ENCODE measurements at places on chromosomes 13 and 19. TPM values are rescaled to one million over a fixed set of nuclear protein-coding genes. Genes with fewer than 3 reads are reported as not detected.
A peak's percentile ranks its signal among the peaks of the same experiment; 100 is the strongest.

DNA sequence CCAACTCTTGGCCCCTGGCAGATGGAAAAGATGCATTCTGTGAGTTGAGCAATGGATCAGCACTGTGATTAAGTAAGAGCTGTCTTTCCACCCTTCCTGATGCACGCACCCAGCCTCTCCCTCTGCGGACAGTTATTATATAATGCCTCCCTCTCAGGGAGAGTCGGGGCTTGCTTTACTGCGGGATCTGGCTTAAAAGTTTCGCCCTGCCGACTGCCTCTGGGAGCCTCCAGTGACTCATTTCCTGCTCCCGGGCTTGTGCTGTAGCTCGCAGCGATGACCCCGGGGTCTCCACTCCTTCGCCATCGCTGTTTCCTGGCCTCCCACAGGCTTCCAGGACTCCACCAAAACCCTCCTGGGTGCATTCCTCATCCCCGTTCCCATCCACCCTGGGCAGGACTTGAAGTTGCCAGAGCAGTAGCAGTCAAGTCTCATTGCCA lies 107.4 kb upstream of the SLC7A1 start:
- DNase-seq = peak; percentile 83

Gene APLP1
- 0.95 TPM for polyA plus RNA-seq

- no peak for DNase-seq
These were observed 78.8 kb downstream of the RAP2A start for GRCh38 chr13:97512732-97513131.

GRCh38 chr19:55146078-55146704 lies 2.8 kb downstream of the TNNT1 start:
- no peak for DNase-seq

Gene IL11
- 1.6 TPM for polyA plus RNA-seq

- DNase-seq = no peak
These were observed 274.5 kb downstream of the DCT start for GRCh38 chr13:94204946-94205345.

DNA sequence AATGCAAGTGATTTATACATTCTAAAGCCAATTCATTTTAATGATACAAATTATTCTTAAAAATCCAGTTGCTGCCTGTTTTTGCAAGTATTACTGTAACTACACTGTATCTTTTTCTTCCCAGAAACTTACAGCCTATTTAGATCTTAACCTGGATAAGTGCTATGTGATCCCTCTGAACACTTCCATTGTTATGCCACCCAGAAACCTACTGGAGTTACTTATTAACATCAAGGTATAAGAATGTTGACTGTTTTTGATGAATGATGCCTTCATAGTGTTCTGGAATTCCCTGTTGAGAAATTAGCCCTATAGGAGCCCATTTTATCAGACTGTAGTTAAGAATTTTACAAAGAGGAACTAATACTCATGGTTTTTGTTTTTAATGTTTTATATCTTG lies 25.0 kb downstream of the ITM2B start:
- no peak for DNase-seq

DNA sequence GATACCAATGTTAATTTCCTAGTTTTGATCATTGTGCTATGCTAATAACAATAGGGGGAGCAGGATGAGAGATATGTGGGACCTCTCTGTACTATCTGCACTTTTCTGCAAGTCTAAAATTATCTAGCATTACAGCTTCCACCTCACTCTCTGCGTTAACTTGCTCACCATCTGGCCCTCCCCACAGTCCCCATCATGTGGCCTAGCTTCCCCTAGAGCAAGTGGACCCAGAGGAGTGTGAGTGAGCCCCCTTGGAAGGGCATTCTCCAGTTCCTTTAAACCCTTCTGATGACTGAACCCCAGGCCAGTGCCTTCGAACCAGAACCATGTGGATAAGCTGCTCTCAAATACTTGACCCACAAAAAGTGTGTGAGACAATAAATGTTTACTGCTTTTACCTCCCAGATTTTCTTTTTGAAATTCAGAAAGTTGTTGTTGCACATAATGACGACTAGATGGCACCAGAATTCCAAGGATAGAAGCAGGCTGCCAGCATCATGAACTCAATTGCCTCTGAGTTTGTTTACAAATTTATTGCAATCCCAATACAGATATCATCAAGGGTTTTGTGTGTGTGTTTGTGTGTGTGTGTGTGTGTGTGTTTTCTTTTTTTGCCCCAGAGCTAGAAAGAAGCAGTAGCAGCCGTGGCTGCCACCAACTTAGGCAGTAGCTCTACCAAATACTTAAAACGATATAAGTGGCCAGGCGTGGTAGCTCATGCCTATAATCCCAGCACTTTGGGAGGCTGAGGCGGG lies 49.0 kb upstream of the ZNF780A start:
- DNase-seq = no peak

DNA sequence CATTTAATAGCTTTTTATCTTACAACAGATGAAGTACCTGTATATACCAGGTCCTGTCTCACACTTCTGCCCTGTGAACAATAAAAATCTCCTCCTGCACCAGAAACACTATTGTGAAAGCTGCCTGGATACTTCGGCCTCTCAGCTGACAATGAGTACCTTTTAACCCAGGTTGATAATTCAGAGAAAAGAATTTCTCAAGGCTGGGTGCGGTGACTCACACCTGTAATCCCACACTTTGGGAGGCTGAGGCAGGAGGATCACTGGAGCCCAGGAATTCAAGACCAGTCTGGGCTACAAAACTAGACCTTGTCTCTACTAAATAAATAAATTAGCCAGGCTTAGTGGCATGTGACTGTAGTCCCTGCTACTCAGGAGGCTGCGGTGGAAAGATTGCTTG lies 65.3 kb upstream of the TM9SF2 start:
- DNase-seq = no peak

Gene ZNF225
- 1.6 TPM for polyA plus RNA-seq

DNA sequence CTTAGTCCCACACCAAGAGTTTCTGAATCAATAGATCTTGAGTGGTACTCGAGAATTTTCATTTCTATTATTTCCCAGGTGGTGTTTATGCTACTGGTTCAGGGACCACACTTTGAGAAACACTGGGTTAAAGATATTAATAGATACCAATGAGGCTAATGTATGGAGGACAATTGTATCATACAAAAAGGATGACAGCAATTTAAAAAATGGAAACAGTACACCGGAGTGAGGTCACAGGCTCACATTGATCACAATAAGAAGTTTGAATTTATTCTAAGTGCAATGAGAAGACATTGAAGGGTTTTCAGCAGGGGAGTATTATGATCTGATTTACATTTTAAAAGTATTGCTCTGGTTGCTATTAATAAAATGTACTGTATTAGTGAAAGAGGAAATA lies 488.3 kb downstream of the PCDH17 start:
- no peak for DNase-seq

GRCh38 chr13:45406421-45406820 lies 11.8 kb downstream of the SLC25A30 start:
- no peak for DNase-seq

DNA sequence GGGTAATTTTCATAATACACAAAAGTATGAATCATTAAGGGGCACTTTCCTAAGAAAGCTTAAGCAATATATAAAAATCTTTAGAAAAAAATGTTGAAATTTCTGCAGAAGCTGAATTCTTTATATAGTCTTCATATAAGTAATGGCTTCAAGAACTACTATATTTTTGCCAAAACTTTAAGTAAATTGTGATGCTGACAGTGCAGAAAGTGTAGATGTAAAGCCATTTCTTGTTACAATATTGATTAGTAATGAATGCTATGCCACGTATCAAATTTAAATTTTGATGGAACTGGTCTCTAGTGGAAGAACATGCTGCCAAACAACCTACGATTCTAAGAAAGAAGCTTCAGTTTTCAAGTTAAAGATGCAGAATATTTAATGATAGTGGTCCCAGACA lies 1210.0 kb downstream of the SLITRK1 start:
- no peak for DNase-seq

DNA sequence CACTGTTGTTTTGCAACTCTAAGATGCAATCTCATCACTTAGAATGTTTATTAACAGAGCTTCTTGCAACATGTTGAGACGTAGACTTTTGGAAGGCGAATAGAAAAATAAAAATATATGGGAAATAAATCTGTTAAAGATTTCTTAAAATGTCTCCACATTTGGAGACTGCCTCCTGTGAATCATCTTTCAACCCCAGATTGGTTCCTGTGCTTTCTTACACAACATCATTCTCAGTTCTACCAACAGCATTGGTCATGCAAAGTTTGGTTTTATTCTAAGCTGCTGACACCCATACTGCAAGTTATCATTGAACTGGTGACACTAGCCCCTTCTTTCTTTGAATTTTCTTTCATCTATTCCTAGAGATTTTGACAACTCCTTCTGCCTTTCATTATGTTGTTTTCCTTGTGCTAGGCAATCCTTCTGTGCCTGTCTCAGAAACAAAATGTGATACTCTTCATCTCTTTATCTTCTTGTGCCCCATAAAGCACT lies 1.6 kb upstream of the IGFL3 start:
- DNase-seq = no peak

- DNase-seq = no peak
These were observed 14.6 kb downstream of the SYT3 start for GRCh38 chr19:50624949-50625600.

Gene SPACA4
- polyA plus RNA-seq = 0.08 TPM

DNA sequence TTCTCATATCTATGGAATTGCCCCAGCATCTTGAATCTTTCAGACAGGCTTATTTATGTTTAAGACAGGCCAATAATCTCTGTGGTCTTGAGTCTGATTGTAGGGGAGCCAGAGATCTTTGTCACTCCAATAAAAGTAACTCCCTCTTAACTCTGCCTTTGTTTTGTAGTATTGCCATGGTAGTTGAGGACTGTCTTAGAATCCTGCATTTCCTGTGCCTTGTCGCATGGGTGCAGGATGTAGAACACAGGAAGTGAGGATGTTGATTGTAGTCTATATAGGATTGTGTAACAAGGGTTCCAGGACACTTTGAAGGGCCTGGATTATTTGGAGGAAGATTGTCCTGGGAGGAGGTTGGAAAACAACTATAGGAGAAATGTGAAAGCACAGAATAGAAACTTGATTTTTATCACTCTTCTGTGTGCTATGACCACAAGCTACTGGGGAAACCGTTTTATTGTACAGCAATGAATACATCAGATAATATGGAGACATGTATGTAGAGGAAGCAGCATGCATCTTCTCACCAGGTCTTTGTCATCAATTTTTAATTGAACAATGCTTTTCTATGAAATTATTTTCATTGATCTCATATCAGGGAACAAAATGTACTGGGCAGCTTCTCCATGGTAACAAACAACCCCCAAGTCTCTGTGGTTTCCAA lies 411.7 kb downstream of the FGF9 start:
- DNase-seq = no peak

Gene ONECUT3
- under 0.01 TPM for polyA plus RNA-seq
